ENCODE measurements at places on chromosomes 11 and 22.

DNA sequence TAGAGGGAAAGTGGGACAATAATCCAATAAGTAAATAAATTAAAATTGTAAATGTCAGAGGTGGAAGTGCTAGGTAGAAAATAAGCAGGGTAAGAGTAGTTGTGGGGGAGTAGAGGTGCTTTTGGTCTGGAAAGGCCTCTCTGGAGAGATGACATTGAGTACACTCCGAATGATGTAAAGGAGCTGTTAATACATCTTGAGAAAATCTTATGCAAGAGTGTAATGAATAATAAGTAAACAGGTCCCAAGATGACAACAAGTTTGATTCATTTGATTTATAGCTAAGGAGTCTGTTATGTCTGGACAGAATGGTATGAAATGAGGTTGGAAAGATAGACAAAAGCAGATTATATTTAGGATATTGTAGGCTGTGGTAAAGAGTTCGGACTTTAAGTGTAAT is 87.5 kb downstream of the TMEM135 start:
- DNase-seq, result no peak

- DNase-seq, result peak; percentile 18
Observed at GRCh38 chr11:104653407-104653806, 244.9 kb downstream of the CASP12 start.

DNA sequence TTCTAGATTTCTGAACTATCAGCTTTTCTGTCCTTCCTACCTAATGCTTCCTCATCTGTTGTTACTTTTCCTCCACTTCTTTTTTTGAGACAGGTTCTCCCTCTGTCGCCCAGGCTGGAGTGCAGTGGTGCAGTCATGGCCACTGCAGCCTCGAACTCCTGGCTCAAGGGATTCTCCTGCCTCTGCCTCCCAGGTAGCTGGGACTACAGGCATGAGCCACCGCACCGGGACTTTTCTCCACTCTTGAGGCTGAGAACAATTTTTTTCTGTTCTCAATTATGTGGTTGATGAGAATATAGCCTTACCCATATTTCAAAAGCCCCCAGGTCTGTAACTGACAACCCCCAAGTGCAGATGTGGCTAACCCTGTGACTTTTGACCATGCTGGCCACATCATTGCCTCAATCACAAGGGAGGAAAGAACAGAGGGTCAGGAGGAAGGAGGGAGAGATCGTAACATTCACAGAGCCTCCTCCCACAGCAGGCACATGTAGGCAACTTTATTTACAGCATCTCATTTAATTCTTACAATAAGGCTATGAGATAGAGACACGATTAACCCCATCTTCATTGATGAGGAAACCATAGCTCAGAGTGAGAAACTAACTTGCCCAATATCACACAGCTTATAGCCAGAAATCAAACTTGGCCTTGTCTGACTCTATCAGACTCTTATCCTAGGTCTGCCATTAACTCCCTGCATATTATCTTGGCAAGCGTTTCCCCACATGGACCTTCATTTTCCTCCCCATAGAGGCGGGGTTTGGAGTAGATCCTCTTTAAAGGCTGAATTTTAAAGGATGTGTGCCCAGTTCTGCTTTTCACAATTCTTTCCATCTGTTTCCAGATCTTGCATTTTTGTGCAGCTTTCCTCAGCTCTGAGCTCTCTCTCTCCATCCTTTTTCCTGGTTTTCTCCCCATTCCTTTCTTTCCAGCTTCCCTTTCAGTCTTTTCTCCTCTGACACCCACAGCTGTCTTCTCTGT is 9.6 kb downstream of the POU2F3 start:
- no peak for DNase-seq

- peak; percentile 83 for DNase-seq
Observed at GRCh38 chr11:112159098-112160065, 4.5 kb downstream of the IL18 start.

- peak; percentile 72 for DNase-seq
Observed at GRCh38 chr11:64745189-64745520, 1.2 kb upstream of the RASGRP2 start.

GRCh38 chr22:22429369-22430108 is 79.0 kb downstream of the ZNF280B start:
- no peak for DNase-seq

DNA sequence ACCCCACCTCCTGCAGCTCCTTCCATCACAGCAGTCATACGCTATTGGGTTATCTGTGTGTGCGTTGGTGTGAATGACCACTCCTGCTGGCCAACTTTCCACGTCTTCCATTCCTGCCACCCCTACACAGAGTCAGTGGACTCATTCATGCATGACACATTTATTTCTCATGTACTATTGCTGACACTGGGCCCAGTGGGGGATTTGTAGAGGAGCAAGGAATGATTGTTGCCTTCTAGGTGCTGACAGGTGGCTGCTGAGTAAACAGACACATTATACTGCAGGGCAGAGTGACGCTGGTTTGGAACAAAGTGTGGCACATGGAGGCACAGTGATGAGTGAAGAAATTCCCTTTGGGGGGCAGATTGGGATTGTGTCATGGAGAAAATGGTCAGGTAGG is 113.9 kb downstream of the CCDC81 start:
- no peak for DNase-seq

- no peak for DNase-seq
Observed at GRCh38 chr11:3880724-3881123, 25.3 kb downstream of the STIM1 start.

- no peak for DNase-seq
Observed at GRCh38 chr22:24002851-24003250, 2.4 kb downstream of the GSTT4 start.

- DNase-seq, result no peak
Observed at GRCh38 chr11:65722261-65722660, 1.7 kb upstream of the RNASEH2C start.

GRCh38 chr11:29801561-29801960 is 215.3 kb downstream of the KCNA4 start:
- no peak for DNase-seq

DNA sequence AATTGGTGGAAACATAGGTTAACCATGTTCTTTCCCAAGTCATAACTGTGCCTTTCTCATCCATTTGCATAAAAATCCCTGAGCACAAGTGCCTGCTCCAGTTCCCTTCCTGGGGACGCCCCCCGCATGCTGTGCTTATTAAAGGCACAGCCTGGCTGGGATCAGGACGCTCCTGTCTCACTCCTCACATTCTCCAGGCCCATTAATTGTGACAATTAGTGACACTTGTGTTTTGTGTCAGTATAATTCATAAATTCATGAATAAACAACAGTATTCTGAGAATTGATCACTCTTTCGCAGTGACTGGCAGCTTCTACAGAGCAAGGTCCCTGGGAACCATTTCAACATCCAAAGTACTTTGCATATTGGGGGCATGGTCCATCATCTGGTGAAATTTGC is 1354.4 kb downstream of the TBC1D22A start:
- no peak for DNase-seq

DNA sequence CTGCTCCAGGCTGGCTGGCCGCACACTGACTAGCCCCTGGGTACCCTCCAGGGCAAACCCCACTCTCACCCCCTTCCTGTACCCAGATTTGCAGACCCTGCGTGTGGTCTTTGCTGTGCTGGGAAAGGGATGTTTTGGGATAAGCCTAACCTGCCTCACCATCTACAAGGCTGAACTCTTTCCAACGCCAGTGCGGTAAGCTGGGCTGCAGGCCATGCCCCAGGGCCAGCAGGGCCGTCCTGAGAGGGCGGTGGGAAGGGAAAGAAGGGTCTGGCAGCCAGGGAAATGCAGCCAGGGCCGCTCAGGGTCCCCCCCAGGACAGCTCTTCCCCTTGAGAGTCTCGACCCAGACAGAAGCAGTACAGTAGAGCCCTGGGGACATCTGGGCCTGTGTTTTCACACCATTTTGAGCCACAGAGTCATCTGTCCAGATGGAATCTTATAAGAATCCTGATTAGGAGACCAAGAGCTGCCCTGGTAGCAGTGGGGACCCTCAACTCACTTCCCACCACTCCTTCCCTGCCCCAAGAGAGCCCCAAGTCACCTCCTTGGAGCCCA is 22.4 kb upstream of the SLC22A12 start:
- no peak for DNase-seq

- no peak for DNase-seq
Observed at GRCh38 chr11:7449841-7450214, 35.5 kb upstream of the OLFML1 start.

- DNase-seq, result peak; percentile 92
Observed at GRCh38 chr22:38056969-38057891, at the start of gene PICK1. Gene PICK1 (plus strand): TSS chr22:38057404. CDS start chr22:38057810, 406 bp downstream.

- no peak for DNase-seq
Observed at GRCh38 chr22:47151490-47151889, 389.0 kb downstream of the TBC1D22A start.

- DNase-seq, result no peak
Observed at GRCh38 chr11:8222820-8223512, 40.7 kb downstream of the LMO1 start.

DNA sequence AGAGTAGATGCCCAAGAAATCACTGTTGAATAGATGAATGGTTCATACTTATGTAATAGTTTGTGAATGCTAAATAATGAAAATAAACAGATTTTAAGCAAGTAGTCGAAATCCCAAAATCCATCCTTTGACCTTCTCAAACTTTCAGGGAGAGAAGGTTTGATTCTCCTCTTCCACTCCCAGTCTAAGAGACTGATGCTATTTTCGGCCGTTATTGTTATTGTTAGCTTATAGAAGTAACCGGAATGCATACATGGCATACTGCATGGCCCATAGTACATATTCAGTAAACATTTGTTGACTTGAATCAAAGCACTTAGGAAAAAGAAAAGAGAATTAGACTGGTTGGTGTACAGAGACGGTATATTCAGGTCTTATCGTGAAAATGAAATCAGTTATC is 76.6 kb downstream of the NAV2 start:
- no peak for DNase-seq

- no peak for DNase-seq
Observed at GRCh38 chr11:86287468-86287796, 14.6 kb upstream of the HIKESHI start.

DNA sequence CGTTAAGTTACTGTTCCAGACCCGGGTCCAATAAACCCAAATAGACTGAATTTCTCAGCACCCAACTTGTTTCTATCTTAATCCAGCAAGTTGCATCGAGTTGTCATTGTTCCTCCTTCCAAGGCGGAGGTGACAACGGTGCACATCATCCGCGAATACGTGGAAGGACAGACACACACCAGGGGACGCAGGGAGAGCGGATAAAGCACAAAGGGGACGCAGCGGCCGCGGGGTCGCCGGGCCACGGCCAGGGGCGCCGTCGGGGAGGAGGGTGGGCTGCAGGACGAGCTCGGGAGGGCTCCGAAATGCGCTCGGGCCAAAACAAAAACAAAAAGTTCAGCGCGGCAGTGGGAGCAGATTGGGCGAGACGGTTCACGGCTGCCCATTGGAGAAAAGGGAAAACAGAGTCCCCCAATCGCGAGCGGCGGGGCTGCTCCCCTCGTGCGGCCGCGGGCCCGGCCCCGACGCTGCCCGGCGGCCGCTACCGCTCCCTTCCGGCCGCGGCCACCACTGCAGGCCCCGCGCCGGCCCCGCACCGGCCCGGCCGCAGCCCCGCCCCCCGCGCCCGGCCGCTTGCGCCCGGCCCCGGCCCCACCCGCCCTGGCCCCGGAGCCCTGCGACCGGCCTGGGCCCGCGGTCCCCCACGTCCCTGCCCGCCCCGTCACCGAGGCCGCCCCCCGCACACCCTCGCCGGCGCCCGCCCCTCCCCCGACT is 518 bp downstream of the KMT5B start:
- DNase-seq, result peak; percentile 77

- DNase-seq, result no peak
Observed at GRCh38 chr22:45757068-45757467, 85.4 kb downstream of the ATXN10 start.

DNA sequence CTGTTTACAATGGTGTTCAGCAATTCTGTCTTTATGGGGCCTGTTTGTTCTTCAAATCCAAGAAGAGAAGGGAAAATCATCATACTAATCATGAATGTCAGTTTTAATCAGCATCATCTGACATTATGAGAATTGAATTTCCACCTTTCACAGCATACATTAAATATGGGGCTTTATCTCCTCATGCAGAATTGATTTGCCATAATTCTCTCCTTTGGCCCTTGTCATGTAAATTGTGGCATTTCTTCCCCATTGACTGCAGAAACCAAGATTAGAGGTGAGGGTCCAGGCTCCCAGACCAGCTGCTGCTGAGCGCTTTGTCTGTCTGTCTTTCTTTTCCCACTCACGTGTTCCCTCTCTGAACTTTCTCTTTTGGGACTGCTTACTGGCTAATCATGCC is 232.1 kb upstream of the NAV2 start:
- DNase-seq, result no peak

GRCh38 chr11:79244241-79244772 is 196.5 kb downstream of the TENM4 start:
- DNase-seq, result no peak

- peak; percentile 60 for DNase-seq
Observed at GRCh38 chr11:27532652-27533325, 26.2 kb upstream of the LIN7C start.

GRCh38 chr11:15327786-15328231 is 213.1 kb downstream of the INSC start:
- DNase-seq, result peak; percentile 18

DNA sequence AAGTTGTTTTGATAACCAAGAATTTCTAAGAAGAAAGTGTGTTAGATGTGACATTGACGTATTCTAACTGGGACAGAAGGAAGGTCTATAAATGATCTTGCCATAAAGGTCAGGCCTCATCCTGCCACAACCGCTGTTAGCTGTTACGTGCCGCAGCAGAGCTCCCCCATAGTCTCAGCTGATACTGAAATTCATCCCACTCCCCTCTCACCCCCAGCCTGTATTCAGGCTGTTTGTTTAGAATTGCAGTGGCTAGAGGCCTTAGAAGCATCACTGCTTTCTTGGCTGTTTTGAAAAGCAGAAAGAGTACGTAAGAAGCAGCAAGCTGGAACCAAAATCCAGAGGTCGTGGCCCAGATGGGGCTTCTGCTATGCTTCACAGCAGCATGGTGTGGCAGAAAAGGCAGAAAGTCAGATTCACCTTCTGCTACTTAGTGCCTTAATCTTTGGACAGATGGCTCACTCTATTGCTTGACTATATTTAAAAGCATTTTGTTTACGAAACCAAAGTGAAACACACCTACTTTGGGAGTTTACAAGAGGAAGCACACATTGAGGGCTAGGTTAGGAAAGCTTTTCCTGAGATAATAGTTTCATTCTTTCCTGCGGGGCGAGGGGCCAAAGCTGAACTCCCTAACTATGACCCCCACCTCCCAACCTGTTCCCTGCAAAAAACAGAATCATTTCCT is 950 bp upstream of the LAYN start:
- no peak for DNase-seq

DNA sequence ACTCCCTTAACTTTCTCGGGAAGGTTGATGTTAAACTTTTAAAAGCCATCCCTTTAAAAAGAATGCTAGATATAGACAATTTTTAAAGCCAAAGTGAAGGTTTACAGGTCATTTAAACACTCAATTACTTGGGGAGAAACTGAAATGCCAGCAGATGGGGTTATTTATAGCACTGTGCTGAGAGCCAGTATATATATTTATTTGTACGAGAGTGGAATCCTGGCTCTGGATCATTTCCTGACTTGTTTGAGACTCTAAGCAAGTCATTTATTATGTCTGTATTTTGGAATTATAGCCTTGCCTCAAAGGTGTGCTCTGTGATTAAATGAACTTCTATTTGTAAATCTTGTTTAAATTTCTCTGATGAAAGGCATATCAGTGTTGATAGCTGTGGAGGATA is 6.8 kb upstream of the ZBED5 start:
- DNase-seq, result no peak

- no peak for DNase-seq
Observed at GRCh38 chr11:10568486-10568941, at the start of gene LYVE1. Gene LYVE1 (minus strand): TSS chr11:10568665. CDS start chr11:10568532, 133 bp downstream.

All from inflammatory macrophage (primary cell).